ENCODE measurements at places on chromosomes 3 and 15.
A peak's percentile ranks its signal among the peaks of the same experiment; 100 is the strongest.

DNA sequence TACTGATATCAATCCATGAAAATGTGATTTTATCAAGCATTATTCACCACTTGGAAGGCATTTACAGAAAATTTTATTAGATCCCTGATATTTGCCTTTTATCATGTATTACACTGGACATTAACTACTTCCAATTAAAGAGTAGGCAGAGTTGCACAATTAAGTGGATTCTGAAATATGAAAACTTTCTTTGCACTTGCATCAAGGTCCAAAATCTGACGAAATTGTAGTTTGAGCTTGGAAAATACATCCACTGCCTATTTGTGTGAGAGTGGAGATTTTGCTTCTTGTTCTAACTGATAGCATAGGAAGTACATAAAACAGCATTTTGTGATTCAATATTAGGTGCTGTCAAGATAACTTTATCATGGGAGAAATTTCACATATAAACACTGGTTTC, 49.6 kb upstream of the SLC12A8 start:
- DNase-seq, result peak; percentile 60

- no peak for DNase-seq
Measured at GRCh38 chr3:115169808-115170207, 22.7 kb upstream of the ZBTB20 start.

DNA sequence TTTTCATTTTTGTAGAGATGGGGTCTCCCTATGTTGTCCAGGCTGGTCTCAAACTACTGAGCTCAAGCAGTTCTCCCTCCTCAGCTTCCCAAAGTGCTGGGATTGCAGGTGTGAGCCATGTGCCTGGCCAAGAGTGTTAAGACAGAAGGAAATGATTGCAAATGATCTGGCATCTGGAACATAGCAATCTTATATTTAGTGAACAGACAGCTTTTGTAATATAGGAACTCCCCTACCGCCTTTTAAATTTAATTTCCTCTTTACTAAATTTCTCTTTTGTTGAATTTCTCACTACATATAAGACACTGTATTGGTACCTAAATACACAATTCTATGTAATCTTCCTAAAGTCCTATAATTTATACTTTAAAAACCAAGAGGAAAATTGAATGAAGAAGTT, 13.1 kb downstream of the ANO10 start:
- DNase-seq, result peak; percentile 69

- no peak for DNase-seq
Measured at GRCh38 chr3:143287403-143287802, 167.8 kb downstream of the CHST2 start.

DNA sequence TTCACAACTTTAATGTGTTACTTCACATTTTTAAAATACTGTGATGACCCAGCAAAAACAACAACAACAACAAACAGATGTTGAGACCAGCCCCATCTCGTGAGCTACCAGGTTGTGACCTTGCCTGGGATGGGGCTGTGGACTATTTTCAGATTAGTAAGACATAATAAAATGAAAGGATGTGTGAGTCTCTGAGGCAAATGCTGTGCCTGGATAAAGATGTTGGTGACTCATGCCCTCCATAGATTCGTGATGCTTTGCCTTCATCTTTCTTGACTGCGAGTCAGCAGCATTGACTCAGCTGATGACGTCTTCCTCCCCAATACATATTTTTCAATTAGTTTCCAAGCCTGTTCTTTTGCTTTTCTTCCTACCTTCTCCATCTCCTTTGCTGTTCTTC, 453.0 kb upstream of the CFAP20DC start:
- peak; percentile 39 for DNase-seq

DNA sequence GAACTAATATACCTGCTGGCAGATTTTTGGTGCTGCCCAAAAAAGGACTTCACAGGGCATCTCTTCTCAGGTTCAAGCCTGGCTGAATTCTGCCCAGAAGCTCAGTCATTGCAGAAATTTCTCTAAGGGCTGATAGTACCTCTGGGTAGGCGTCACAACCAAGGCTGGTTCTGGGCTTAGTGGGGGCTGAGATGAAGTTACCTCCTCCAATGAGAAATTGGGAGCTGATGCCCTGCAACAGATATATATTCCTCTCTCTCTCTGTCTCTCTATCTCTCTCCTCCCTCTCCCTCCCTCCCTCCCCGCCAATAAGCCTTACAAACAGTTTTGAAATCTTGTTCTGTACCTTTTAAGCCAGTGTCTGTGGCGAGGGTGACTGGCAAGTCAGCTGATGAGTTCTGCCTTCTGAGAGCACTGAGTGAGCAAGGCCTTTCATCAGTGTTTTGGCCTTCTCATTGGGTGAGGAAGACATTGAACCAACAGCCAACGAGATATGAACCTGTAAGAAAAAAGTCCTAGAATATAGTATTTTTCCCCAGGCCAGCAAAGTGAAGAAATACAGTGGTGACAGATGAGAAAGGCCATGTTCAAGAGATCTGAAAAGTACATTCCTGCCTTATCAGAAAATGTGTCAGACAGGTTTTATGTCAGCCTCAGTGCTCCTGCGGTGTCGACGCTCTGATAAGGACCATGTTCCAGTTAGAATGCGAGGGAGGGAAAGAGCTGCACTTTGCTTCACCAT, 45.5 kb downstream of the TMEM39A start:
- no peak for DNase-seq

DNA sequence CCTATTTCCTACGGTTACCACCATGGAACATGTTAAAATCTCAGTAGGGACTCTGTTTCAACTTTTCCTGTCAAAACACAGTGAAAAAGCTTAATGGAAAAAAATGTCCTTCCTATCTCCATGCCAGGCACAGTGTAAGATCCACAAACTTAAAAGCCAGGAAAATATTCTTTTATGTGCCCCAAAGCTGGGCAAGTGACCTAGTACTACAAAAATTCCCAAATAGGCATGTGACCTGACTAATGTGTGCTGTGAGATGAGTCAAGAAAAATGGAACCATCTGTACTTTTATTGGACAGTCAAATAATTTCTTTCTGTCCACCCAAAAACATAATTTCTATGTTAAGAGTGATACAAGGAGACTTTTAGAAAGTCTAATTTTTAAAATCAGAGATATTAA, 406.0 kb downstream of the ZBTB20 start:
- no peak for DNase-seq

DNA sequence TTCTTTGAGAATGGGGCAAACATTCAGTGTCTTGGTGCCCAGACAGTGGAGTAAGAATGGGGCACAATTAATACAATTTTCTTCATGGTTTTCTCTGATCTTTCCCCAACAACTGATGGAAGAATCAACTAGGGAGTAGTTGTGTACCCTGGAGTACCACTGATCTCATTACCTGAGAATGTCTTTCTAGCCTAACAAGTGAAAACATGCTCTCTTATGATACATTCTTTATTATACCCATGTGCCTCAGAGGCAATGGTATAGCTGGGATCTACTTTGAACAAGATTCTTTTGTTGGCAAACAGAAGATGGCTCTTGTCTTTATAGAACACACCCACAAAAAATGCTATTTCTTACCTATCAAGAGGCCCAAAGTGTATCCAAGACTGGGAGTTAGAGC, 250.6 kb upstream of the CMC1 start:
- DNase-seq, result no peak

DNA sequence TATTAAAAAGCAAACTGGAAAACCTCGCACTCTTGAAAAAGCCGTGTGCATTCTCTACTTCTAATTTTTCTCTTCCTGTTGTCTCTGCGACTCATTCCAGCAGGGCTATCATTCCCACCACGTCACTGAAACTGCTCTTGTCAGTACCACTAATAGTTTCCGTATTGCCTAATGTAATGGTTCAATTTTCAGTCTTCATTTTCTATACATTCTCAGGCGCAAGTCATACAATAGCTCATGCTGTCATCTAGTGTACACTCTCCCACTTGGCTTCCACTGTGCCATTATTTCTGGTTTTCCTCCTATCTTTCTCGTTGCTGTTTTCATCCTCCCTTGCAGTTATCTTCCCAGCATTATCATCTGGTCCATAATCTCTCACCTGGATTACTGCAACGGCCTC, 160.2 kb downstream of the SPATA16 start:
- DNase-seq, result no peak

DNA sequence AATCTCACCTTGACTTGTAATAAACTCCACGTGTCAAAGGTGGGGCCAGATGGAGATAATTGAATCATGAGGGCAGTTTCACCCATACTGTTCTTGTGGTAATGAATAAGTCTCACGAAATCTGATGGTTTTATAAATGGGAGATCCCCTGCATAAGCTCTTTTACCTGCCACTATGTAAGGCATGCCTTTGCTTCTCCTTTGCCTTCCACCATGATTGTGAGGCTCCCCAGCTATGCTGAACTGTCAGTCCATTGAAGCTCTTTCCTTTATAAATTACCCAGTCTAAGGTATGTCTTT, 45.5 kb downstream of the SUCNR1 start:
- no peak for DNase-seq

- DNase-seq, result no peak
Measured at GRCh38 chr3:165742351-165742750, 94.9 kb downstream of the BCHE start.

GRCh38 chr15:43025150-43025549, 80.7 kb downstream of the UBR1 start:
- DNase-seq, result no peak

DNA sequence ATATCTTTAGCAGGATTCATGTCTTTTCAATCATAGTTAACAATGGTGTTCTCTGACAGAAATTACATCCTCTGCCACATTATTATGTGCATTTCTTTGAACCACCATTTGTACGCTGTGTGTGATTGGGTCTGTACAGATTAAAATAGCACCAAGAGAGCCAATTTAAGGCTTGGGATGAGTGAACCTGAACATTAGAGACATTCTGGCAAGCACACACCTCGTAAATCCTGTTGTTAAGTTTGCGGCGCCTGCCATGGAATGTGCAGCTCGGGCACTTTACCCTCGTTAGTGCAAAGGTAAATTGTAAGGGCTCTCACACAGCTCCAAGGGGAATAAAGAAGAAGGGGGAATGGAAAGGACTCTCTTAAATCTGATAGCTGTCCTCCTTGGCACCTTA, 482.4 kb upstream of the DPPA4 start:
- DNase-seq, result no peak

DNA sequence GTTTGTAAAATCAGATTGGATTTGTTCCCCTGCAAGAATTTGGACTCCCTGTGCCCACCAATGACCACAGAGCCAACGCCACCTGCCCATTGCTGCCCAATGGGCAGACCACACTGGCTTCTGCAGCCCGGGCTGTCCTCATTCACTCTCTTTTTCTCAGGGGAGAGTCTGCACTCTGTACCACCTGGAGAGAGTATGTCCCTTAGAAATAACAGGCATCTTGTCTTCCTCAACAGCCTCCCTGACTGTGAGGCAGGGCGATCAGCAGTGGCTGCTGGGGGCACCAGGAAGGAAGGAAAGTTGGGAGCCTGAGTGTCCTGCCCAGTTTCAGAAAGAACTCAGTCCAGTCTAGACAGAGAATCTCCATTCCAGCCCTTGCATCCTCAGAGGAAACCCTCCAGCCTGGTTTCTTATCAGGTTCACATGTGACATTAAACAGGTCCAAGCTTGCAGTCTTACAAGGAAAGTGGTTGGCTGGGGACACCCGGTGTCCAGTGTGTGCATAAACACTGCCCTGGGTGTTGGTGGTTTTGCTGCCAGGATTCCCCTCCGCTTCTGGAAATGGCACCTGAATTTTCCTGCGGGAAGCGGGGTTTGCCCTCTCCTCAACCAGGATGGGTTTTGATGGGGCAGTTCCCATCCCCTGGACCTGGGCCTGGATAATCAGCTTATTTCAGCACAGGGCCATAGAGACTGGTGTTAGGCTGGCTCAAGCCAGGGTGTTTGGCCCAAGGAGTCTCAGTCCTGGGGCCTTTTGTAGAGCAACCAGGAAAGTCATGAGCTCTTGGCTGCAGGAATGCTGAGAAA, 37.2 kb downstream of the SSUH2 start:
- peak; percentile 15 for DNase-seq

DNA sequence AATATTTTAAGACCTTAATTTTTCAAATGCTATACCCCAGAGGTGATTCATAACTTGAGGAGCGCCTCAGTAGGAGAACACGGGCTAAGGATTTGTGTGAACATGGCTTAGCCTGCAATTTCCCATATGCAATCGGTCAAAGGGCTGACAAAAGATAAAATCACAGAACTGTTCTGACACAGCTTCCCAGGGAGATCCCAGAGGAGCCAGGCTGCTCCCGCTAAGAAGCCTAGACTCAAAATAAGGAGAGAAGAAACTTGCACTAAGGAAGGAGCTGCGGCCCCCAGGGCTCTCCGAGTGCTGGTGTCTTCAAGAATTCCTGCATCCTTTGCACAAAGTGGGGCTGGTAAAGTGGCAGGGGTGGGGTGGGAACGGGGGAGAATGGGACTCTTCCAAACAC, 106.3 kb upstream of the DLG1 start:
- no peak for DNase-seq

DNA sequence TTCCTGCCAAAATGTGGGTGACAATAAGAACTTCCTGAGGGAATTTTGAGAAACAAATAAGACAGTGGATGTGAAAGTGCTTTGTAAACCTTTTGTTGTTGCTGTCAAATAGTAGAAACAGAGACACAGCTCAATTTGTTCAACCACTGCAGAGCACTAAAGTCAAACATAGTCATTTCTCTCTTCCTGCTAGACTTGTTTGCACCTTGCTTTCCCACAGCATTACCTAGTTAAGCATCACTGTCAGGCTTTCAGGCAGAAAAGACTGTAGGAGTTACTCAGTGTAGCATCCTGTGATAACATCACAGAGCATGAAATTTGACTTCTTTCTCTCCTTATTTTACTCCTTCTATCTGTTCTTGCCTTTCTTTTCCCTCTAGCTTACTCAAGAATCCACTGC, 27.1 kb downstream of the SLC12A1 start:
- DNase-seq, result no peak

DNA sequence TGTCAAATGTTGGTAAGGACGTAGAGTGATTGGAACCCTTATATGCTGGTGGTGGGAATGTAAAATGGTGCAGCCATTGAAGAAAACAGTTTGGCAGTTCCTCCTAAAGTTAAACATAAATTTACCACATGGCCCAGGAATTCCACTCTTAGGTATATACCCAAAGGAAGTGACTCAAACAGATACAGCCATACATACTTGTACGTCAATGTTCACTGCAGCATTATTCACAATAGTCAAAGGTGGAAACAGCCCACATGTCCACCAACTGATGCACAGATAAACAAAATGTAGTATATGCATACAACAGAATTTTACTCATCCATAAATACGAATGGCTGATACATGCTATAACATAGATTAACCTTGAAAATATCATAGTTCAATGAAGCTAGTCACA, 13.2 kb downstream of the CLASP2 start:
- DNase-seq, result no peak

GRCh38 chr15:50247819-50248655, 17.5 kb downstream of the HDC start:
- peak; percentile 86 for DNase-seq

- DNase-seq, result no peak
Measured at GRCh38 chr3:151091685-151092345, 6.4 kb downstream of the MED12L start.

GRCh38 chr15:76289582-76289981, 21.7 kb downstream of the ETFA start:
- no peak for DNase-seq

Data from inflammatory macrophage treated with lipopolysaccharide for 4 hours (primary cell).